Epithelial cell of alveolus of lung (primary cell): ENCODE measurements at places on chromosomes 5 and 9. TPM values are rescaled to one million over a fixed set of nuclear protein-coding genes. Genes with fewer than 3 reads are reported as not detected.

The ACOT12 gene
- total RNA-seq: not detected in 2 replicates

The QRFP gene
- not detected in 2 replicates for total RNA-seq

The PCDH12 gene
- 0.64 and 1.3 TPM in 2 replicates for total RNA-seq

The PDGFRB gene
- total RNA-seq: 102 and 136 TPM in 2 replicates

The SPINK4 gene
- total RNA-seq: not detected in 2 replicates

The OTP gene
- 0.24 TPM in 1 of 2 replicates, not detected in the other for total RNA-seq

The ELOVL7 gene
- total RNA-seq: 0.39 TPM in 1 of 2 replicates, not detected in the other

The GRM6 gene
- not detected in 2 replicates for total RNA-seq

The EIF4E1B gene
- not detected in 2 replicates for total RNA-seq

The SLC45A2 gene
- not detected in 2 replicates for total RNA-seq

The GRXCR2 gene
- total RNA-seq: not detected in 2 replicates

The CD72 gene
- 0.39 and 1.1 TPM in 2 replicates for total RNA-seq

The PKD2L2 gene
- total RNA-seq: not detected in 2 replicates

The CNOT6 gene
- total RNA-seq: 11.1 and 20.8 TPM in 2 replicates

The ENHO gene
- total RNA-seq: not detected in 2 replicates

The CARTPT gene
- not detected in 2 replicates for total RNA-seq

The ANKRD31 gene
- under 0.01 TPM in 2 replicates for total RNA-seq

The TMEM232 gene
- total RNA-seq: 0.24 and 3.1 TPM in 2 replicates

The FOXD4 gene
- 0.24 and 0.65 TPM in 2 replicates for total RNA-seq

The CDKN2B-AS1 gene
- 1.6 TPM in 1 of 2 replicates, not detected in the other for total RNA-seq

The LYRM7 gene
- 6.2 and 65.3 TPM in 2 replicates for total RNA-seq

The SHISAL2B gene
- 4.3 TPM in 1 of 2 replicates, not detected in the other for total RNA-seq

The ECM2 gene
- total RNA-seq: 0.39 and 2.2 TPM in 2 replicates

The PRRX2 gene
- 1.4 and 31.1 TPM in 2 replicates for total RNA-seq
